ENCODE measurements at places on chromosomes 6 and 20.

- DNase-seq, result no peak
Measured at GRCh38 chr20:10665027-10665561, 8.7 kb downstream of the JAG1 start.

- DNase-seq, result no peak
Measured at GRCh38 chr6:53961679-53962370, 149.4 kb upstream of the MLIP start.

DNA sequence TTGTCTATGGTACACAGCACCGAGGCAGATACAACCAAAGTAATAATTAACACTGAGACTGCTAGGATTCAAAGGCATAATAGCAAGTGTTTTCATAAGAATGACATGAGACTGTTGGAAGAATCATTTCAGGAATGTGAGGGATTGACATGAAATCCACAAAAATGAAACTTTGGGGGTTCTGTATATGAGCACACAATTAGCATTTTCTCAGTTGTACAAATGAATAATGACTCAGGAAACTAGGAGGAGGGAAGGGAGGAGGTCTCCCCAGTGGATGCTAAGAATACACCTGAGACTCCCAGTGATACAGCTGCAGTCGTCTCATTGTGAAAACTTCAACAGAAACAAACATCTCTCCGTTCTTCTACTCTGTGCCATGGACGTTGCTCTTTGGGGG is 428.4 kb upstream of the PLCB4 start:
- no peak for DNase-seq

- DNase-seq, result no peak
Measured at GRCh38 chr6:13096084-13096483, 232.3 kb downstream of the TBC1D7 start.

DNA sequence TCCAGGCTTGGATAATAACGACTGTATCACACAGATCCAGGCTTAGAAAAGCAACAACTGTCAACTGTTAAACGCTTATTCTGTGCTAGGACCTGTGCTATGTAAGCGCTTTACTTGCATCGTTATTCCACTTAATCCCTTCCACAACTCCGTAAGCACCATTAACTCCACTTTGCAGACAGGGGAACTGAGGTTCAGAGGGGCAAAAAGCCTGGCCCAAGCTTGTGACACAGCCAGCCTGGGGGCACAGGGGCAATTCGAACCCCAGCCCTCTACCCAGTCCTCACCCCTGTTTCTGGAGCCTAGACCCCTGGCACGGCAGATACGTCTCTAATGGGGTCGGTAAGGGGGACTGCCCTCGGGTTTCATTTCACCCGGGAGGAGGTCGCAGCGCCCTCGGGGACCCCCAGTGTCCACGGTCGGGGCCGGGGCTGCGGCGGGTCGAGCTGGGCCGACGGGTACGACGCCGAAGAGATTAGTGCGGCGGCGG is 411 bp downstream of the DSN1 start:
- DNase-seq, result no peak

GRCh38 chr6:56685994-56686393 is 43.3 kb upstream of the DST start:
- no peak for DNase-seq

GRCh38 chr6:109512271-109512817 is 29.3 kb upstream of the ZBTB24 start:
- no peak for DNase-seq

All from D341Med (cell line).